ENCODE measurements at places on chromosomes 5 and 9. TPM values are rescaled to one million over a fixed set of nuclear protein-coding genes. Genes with fewer than 3 reads are reported as not detected.
A peak's percentile ranks its signal among the peaks of the same experiment; 100 is the strongest.

Gene C5
- total RNA-seq = 11.5 TPM

- DNase-seq = no peak
Observed at GRCh38 chr5:146016764-146017484, 80.5 kb downstream of the SH3RF2 start.

DNA sequence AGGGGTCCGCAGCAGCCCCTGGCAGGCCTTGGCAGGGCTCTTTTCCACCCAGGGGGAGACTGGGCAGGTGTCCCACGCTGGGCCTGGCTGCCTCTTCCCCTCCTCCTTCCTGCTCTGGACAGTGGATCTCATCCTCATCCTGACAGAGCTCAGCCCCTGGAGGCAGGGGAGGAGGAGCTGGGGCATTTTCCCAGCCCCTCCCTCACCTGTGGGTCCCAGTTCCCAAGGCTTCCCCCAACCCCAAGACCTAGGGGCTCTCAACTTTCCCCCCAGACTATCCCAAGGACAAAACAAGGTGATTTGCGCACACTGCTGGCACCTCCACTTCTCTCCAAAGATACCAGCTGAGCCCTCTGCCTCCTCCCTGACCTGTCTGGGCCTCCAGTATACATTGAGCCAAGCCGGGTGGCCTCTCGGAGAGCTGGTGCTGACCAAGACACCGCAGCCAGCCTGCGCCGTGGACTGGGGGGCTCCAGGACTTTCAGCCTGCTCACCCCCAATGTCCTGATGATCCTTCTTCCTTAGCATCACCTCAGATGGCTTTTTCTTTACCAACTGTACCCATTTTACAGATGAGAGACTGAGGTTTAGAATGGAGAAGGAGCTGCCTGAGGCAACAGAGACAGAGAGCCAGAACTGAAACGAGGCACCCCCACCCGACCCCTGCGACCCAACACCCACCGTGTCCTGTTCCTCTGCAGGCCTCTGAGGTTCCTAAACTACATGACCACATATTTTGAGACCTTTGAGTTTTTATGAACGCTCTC is 126.6 kb downstream of the BARX1 start:
- DNase-seq = no peak

GRCh38 chr5:177608243-177609075 is 8.5 kb downstream of the B4GALT7 start:
- DNase-seq = no peak

DNA sequence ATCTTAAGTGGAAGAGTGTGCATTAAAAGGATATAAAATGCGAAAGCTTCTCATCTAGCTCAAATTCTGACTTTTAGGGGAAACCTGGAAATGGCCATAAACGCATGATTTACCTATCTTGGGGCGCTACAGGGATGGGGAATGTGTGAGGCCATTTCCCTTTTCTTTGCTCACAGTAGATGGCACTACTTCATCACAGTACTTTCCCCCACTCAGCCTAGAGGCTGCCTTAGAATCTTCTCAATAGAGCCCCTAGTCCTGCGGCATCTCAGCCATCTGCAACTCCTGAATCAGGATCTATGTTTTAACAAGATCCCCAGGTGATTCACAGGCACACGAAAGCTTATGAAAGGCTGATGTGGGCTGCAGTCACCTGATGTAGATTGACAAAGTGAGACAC is 110.8 kb downstream of the LHFPL2 start:
- peak; percentile 15 for DNase-seq

- no peak for DNase-seq
Observed at GRCh38 chr9:92666912-92667532, 2.9 kb downstream of the IPPK start.
